NCI-H2171 (cell line): ENCODE measurements at places on chromosomes 3 and 15.
A peak's percentile ranks its signal among the peaks of the same experiment; 100 is the strongest.

- no peak for DNase-seq
These were observed 12.6 kb downstream of the RAB11A start for GRCh38 chr15:65881766-65882434.

DNA sequence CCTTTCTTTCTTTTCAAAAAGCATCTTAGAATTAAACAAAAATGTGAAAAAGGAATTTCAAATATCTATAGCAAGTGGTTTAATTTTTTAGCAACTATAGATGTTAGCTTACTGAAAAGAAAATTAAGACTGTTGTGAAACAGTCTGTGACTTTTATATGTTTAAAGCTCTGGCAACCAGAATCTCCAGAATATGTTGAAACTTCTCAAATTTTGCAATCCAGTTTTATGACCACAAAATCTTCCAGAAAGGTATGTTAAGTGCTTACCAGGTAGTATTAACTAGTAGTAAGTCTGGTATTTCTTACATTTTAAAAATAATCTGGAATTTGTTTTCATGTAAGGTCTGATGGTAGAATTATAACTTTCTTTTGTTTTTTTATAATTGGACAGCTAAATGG lies 235.0 kb downstream of the SLC9A9 start:
- DNase-seq = no peak

GRCh38 chr3:49805367-49805782 lies 2.3 kb downstream of the INKA1 start:
- peak; percentile 56 for DNase-seq

DNA sequence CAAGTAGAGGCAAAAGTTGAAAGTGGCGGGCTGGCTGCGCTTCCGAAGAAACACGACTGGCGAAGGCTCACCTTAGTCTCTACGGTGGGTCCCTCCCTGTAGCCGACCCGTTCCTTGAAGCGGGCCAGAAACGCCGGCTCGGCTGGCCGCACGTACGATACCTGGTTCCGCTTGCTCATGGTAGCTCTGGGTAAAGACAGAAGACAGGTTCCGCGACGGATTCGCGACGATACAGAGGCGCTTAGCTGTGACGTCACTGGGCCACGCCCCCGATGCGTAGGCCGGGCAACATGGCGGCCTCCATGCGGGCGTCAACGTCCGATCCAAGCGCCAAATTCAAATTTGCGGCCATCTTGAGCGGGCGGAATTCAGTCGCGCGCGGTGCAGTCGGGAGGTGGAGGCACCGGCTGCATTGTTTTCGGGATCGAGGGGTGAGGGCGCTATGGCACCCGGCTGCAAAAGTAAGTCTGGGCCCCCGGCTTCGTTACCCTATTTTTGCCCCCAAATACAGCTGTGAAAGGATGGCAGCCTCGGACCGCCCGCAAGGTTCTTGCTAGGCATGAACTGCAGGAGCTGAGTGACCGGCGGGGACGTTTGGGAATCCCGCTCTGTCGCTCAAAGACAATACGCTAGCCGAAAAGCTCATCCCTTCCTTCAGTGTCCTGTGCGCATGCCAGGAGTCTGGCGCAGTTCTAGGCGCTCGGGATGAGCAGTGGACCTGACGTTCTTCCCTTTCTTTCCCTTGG lies at the start of the genes KIAA1143 and KIF15:
Gene KIAA1143 (minus strand): TSS at position 196 of the 746 bp plus-strand sequence. CDS start 17 bp downstream, at position 179.
Gene KIF15 (plus strand): TSS at position 371 of the 746 bp plus-strand sequence. CDS start 72 bp downstream, at position 443.
- DNase-seq = peak; percentile 96

GRCh38 chr15:31157644-31158069 lies 56.1 kb upstream of the TRPM1 start:
- no peak for DNase-seq

GRCh38 chr15:42402455-42403205 lies 43.3 kb downstream of the CAPN3 start:
- DNase-seq = no peak

DNA sequence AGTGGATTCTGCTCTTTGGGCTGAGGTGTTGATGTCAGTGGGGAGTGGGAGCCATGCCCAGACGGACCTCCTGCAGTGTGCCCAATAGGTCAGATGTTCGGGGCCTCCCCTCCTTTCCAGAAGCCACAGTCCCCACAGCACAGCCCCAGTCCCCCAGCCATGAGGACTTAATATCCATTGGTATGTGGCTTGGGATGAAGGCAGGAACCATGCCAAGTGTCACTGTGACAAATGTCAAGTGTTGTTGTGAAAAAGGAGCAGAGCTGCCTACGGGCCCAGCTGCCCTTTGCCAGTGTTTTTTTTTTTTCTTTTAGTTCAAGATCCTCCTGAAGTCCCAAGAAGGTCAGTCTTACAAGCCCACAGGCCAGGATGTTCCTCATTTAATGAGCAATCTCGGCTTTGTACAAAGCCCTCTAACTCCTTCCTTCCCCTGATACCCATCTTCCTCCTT lies 12.2 kb downstream of the SEMA3G start:
- no peak for DNase-seq

DNA sequence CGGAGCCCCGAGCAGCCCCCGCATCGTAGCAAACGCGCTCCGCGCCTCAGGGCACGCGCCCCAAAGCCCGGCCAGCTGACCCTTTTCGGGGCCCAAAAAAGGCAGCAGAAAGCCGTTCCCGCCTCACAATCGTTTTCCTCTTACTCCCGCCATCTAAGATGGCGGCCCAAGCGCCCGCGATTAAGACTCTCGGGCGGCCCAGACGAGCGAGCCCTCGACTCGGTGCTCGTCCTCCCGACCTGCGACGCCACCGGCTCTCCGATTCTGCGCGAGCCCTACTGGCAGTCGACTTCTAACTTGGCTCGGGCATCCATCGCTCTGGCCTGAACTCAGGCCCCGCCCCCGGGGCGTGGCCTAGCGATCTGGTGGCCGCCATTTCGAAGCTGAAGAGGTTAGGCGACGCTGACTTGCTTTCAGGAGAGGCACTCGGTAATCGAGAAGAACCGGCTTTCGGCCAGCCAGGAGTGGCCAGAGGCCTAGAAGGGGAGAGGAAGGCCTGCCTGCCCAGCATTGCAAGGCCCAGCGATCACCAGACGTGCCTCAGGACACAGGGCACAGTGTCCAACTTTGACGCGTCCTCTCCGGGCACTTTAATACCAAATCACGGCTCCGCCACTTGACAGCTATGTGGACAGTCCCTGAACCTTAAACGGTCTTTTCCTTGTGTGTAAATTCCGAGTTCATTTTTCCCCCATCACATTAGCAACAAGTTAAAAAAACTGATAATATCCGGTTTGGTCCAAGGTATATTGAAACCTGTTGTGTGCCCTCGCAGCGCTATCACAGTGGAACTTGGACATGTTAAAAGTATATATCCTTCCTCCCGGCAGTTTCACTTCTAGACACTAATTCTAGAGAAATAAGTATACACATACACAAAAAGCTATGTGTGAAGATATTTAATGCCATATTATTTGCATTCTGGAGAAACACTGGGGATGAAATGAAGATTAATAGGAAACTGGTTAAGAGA lies at the start of gene RAF1:
Gene RAF1 (minus strand): TSS at position 182 of the 973 bp plus-strand sequence. CDS start 45,396 bp downstream, outside the sequence.
- peak; percentile 86 for DNase-seq

GRCh38 chr3:174675406-174675805 lies 183.7 kb upstream of the NAALADL2 start:
- no peak for DNase-seq

- no peak for DNase-seq
These were observed 189.8 kb downstream of the RYR3 start for GRCh38 chr15:33500432-33501195.

GRCh38 chr15:98150084-98150483 lies 189.6 kb downstream of the ARRDC4 start:
- no peak for DNase-seq

- DNase-seq = no peak
These were observed 43.1 kb downstream of the DNASE1L3 start for GRCh38 chr3:58167431-58168351.

- DNase-seq = peak; percentile 57
These were observed 63.6 kb downstream of the NIPA2 start for GRCh38 chr15:22902046-22902445.

- peak; percentile 45 for DNase-seq
These were observed 7.6 kb downstream of the GDPGP1 start for GRCh38 chr15:90241343-90242192.

- DNase-seq = no peak
These were observed 72.8 kb upstream of the ANKRD34C start for GRCh38 chr15:79209690-79210089.

DNA sequence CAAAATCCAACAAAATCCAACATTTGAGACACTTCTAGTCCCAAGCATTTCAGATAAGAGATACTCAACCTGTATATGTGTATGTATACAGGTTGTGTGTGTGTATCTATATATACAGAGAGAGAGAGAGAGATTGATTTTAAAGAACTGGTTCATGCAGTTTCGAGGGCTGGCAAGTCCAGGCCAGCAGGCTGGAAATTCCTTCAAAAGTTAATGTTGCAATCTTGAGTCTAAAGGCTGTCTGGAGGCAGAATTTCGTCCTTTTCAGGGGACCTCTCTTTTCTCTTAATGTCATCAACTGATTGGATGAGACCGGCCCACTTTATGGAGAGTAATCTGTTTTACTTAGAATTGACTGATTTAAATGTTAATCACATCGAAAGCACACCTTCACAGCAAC lies 199.6 kb upstream of the IL12A start:
- no peak for DNase-seq

- DNase-seq = no peak
These were observed 146.5 kb downstream of the FILIP1L start for GRCh38 chr3:99967796-99968195.

GRCh38 chr3:39408493-39409372 lies 2.2 kb downstream of the RPSA start:
- no peak for DNase-seq

GRCh38 chr15:30973379-30973778 lies 18.0 kb downstream of the MTMR10 start:
- DNase-seq = no peak

GRCh38 chr3:146747928-146748327 lies 142.8 kb upstream of the PLSCR5 start:
- no peak for DNase-seq

- DNase-seq = no peak
These were observed 75.8 kb upstream of the SYN2 start for GRCh38 chr3:11928381-11928780.

GRCh38 chr3:79314544-79314943 lies 453.3 kb downstream of the ROBO1 start:
- no peak for DNase-seq

DNA sequence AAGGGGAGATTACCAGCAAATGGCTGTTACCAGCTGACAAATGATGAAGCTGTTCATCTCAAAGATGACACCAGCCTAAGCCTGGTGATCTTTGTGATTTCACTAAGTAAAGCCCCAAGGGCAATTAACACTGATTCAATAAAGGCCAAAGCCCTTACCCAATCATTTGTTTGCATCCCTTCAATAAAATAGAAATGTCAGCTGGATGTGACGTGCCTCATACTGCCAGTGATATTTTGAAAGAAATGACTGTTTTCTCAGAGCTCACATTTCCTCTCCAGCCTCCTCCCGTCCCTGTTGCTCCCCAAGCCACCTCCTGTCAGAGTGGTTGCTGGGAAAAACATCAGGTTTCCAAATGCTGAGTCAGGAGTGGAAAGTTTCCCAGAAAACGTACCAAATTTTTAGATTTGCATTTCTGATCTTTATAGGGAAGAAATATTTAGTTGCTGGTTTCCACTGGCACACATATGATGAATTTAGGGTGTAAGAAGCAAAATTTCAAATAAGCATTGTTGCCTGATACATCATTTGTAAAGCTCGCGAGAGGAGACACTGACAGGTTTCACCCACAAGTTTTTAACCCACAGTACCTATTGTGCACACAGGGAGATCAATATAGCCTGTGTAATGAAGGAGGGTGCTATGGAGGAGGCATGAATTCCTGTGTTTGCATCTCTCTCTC lies 21.0 kb downstream of the C2CD4A start:
- no peak for DNase-seq

DNA sequence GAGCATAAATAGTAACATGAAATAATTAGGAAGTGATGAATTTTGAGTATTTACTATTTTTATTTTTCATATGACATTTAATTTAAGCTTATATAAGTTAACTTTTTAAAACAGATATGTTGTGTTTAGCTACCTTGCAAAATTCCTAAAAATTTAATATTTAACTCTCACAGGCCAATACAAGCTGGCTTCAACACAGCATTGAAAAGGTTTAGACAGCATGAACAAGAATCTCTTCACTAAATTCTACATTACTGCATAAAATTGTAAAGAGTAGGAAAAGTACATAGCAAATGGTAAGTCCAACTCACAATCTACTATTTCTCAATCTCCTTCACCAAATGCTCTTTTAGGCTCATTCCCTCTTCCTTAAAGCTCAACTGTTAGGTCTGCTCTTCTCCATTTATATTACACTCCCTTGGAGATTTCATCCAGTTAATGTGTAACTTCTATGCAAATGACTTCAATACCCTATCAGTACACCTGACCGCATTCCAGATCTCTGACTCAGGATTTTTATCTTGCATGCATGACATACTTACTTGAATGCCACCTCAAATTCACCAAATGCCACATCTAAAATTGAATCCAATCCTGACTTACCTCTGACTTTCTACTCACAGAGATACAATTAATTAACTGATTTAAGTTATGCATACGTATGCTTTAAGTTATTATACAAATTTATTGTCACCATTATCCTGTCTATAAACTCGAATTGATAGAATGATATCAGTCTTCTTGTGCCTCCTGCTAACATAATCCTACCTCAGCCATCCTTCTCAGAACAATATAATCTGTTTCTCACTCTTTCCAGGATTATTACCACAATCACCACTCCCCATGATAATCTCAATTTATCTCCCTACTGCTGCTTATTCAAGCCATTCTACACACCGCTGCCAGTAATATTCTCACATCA lies 127.0 kb downstream of the STAG1 start:
- no peak for DNase-seq

- no peak for DNase-seq
These were observed 7.2 kb downstream of the CD276 start for GRCh38 chr15:73691396-73691795.
